Stimulated activated CD4-positive, alpha-beta T cell treated with anti-CD3 and anti-CD28 coated beads, Interleukin-1b, Interleukin-23, amount 100 ng/mL, for 1 hour (primary cell): ENCODE measurements at places on chromosomes 12 and 14.

DNA sequence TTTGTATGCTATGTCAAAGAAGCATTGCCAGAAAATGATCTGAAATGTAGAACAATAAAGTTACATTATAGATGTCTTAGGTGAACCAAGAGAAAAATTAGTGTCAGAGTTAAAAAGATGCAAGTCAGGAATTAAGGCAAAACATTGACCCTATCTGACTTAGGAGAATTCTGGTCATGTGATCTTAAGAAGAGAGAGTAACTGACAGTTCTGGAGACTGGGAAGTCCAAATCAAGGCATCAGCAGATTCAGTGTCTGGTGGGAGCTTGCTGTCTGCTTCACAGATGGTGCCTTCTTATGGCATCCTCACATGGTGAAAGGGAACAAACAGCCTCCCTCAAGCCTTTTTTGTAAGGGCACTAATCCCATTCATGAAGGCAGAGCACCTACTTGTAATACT is 42.8 kb downstream of the BICD1 start:
- no peak for DNase-seq

GRCh38 chr14:95025941-95026340 is 131.4 kb downstream of the DICER1 start:
- no peak for DNase-seq

DNA sequence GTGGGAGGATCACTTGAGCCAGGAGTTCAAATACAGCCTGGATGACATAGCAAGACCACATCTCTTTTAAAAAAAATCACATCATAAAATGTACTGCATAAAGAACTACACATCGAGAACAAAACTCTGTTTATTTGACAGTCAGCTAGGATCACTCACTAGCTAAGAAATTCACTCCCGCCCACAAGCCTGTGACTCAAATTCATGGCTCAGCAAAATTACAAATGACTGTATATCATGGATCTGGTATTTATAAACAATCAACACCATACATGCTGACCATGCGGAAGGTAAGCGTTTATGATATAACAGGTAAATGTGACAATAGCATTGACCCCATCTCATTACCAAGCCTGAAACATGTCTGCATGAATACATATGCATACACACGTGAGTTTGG is 206.5 kb downstream of the EFCAB11 start:
- DNase-seq = no peak

DNA sequence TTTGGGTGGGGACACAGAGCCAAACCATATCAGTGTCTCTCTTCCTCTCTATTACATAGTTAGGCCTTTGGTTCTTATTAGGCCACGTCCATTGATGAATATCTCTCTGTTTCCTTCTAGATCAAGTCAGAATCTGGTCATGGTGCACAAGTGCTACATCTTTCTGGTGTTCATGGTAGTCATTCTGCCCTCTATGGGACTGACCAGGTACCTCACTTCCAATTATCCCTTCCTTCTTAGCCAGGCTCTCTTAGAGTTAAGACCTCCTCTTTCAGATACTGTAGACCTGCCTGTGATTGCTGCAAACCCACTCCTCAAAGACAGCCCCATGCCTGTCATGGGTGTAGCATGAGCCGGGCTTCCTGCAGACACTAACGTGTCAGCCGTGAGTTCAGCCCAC is 25.2 kb downstream of the NGB start:
- DNase-seq = no peak

- no peak for DNase-seq
Observed at GRCh38 chr12:107681455-107681835, 4.2 kb upstream of the PWP1 start.

GRCh38 chr14:68523989-68524725 is 268.7 kb downstream of the ZFP36L1 start:
- DNase-seq = no peak

DNA sequence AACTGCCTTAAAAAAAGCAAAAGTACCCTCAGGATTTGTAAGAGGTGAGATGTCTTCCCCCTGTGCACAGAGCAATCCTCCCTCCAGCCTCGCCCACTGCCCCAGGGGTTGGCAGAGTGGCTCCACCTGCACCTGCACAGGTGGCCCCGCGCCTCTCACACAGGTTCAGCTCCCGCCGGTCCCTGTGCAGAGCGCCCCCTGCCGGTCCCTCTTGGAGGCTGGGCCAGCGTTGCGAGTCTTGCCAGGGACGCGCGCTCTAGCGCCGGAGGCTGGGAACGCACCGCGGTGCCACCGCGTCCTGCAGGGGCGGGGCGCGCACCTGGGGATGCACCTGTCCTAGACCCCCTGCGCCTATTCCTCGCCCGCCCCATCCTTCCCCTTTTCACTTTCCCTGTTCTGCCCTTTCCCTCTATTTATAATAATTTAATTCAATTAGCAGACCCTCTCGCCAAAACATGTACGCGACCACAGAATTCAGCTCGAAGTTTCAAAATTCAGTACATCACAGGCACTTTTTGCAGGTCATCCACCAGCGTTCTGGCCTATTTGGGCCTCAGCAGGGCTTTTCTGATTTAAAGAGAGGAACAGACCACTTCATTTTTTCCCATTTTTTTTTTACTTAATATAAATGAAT is 618.6 kb downstream of the AACS start:
- DNase-seq = no peak

GRCh38 chr12:124954771-124955170 is 34.2 kb downstream of the DHX37 start:
- DNase-seq = no peak

GRCh38 chr14:78946949-78947348 is 776.8 kb downstream of the NRXN3 start:
- no peak for DNase-seq

DNA sequence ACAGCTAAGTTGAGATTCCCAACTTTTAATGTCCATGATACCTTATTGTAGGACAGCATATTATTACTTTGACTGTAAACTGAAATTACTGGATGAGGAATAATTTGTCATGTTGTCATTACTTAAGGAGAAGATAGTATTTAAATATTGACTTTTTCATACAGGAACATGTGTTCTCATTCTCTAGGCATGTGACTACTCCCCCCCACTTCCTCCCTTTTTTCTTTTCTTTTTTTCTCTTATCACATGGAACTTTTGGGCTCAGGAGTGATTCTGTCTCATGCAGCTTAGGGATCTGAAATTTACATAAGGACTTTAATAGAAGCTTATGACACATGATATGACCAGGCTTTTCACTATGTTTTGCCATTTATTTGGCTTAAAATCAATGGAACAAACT is 127.7 kb upstream of the SLCO1C1 start:
- DNase-seq = no peak

GRCh38 chr12:89497467-89497866 is 27.1 kb downstream of the GALNT4 start:
- no peak for DNase-seq

DNA sequence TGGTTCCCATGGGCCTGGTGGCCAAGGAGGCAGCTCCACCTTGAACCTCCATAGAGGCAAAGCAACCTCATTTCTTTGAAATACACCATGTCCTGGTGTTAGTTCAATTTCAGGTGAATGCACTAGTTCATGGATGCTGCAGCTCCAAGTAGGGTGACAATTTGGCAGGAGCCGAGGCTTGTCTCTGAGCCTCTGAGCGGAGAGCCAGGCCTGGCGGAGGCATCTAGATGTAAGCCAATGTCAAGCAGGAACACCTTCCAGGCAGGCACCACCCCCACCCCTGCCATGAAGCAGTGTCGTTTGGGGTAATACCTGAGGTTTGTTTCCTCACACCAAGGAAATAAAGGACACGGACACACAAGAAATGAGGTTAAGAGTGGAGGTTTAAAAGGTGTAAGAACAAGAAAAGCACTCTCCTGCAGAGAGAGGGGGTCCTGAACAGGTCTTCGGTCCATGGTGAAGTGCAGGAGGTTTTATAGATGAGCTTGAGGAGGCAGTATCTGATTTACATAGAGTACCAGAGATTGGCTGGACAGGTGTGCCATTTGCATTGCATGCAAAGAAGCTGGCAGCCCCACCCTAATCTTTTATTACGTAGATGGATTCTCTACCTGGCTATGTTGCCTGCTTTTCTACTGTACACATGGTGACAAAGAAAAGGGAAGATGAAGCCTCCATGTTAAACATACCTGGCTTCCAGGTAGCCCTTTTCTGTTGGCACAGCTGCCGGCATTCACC is 60.3 kb downstream of the RIN3 start:
- no peak for DNase-seq

GRCh38 chr12:57735952-57736740 is 2.4 kb downstream of the AGAP2 start:
- no peak for DNase-seq

GRCh38 chr14:34220921-34221320 is 241.1 kb downstream of the SPTSSA start:
- no peak for DNase-seq

GRCh38 chr12:56941299-56942017 is 7.2 kb upstream of the SDR9C7 start:
- no peak for DNase-seq

DNA sequence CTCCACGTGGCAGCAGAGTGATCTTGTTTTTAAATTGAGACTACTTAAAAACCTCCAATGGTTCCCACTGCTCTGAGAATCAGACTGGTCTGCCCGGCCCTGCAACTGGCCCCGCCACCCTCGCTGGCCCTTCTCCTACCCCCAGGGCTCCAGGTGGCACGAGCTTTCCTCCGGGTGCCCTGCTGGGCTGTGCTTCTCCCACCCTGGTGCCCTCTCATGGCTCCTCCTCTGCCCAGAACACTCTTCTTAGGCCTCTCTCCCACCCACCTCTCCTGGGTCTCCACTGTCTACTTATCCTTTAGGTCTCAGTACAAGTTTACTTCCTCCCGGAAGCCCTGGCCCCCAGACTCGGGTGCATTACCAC is 26.5 kb downstream of the CCDC92 start:
- DNase-seq = no peak

DNA sequence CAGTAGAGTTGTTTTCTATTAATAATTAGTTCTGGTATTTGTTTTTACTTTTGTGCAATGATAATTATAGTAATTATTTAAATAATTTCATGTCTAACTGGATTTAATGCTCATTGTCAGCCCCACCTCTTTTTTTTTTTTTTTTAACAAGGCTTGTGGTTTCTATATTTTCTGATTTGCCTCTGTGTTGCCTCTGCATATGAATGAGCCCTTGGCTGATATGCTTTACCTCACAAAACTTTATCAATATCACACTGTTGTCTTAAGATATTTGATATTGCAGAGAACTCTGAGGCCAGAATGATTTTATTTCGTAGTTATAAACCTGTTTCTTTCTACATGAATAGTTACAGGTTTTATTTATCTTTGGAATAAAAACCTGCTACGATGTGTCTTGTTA is 116.2 kb upstream of the ATP2B1 start:
- DNase-seq = no peak

DNA sequence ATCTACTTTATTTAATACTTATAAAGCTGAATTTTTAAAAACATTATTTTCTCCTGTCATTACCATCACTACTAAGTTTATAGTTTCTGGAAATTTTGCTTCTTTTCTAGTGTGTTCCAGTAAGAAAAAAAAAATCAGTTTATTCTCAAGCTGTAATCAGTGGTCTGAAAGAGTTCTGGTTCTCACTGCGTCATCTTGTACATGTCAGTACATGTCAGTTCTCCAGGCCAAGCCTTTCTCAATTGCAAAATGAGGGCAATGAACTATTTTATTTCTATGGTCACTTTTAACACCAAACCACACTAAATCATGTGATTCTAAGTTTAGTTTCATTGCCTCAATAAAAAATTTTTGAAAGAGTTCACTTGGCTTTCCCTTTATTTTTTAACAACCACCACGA is 468.9 kb upstream of the LRFN5 start:
- DNase-seq = no peak

GRCh38 chr12:23359975-23360701 is 589.3 kb downstream of the SOX5 start:
- no peak for DNase-seq

- DNase-seq = peak; percentile 57
Observed at GRCh38 chr12:55072083-55072482, 52.3 kb downstream of the NEUROD4 start.

DNA sequence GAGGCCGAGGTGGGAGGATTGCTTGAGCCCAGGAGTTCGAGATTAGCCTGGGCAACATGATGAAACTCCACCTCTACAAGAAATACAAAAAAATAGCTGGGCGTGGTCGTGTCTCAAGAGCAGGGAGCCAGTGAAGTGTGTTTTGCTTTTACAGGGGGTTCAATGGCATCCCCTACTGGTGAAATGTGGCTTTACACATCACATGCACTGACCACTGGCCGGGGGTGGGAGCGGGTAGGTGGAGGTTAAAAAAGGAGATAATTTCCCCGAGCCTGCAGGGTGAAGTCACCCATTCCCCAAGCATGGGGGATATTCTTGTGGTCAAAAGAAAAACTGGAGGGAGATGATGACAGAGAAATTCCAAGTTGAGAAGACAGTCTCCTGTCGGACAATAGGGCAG is 63.6 kb upstream of the PWP1 start:
- DNase-seq = no peak

- no peak for DNase-seq
Observed at GRCh38 chr14:69079188-69079742, 73.7 kb downstream of the DCAF5 start.

GRCh38 chr12:108629824-108630476 is 3.7 kb downstream of the SELPLG start:
- no peak for DNase-seq

GRCh38 chr14:70640938-70641547 is 673 bp upstream of the TTC9 start:
- DNase-seq = no peak

DNA sequence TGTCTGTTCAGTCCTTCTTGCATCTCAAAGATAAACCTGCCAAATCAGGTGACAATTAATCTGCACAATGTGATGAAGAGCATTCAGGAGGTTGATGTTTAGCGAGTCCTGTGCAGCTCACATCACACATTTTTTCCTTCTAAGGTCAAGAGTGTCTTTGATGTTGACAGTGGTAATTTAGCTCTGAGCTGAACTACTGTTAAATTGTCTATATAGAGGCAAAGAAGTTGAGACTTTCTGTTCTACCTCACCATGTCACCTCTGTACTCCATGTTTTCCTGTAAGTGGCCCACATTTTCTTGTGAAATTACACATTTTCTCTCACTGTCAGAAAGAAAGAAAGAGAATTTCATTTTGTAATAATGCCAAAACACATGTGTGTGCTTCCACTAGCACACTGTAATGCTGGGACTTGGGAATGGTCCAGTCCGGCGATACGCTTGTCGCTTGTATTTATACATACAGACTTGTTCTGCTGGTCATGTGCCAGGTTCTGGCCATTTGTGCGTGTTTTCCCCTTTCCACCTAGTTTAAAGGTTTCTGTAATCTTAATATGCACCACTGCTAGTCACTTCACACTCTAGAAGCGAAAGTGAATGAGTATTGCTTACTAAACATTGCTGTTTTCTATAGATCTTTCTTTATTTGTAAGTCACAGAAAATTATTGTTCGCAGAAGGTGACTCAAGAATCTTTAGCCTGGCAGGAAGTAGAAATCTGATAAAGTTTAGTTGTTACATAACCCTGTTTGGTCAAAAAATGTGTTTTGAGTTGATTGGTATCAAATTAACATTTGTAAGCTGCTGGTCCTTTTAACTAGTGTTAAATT is 328.9 kb downstream of the TMTC2 start:
- DNase-seq = no peak

GRCh38 chr12:120007272-120007671 is 18.2 kb downstream of the BICDL1 start:
- DNase-seq = peak; percentile 49

- no peak for DNase-seq
Observed at GRCh38 chr14:75259510-75259855, 19.1 kb upstream of the FOS start.
